ENCODE measurements at places on chromosomes 11 and 22. TPM values are rescaled to one million over a fixed set of nuclear protein-coding genes. Genes with fewer than 3 reads are reported as not detected.

The CABP7 gene
- not detected for total RNA-seq

The OR5P2 gene
- total RNA-seq: not detected

The DEUP1 gene
- not detected for total RNA-seq

The OR10G4 gene
- total RNA-seq: not detected

The THY1 gene
- 164 TPM for total RNA-seq

The TSSK2 gene
- not detected for total RNA-seq

The CEP164 gene
- 36.4 TPM for total RNA-seq

The RPS19BP1 gene
- total RNA-seq: 39.6 TPM

The SH3BP1 gene
- total RNA-seq: 4.6 TPM

The MOV10L1 gene
- 5.1 TPM for total RNA-seq

The ANO5 gene
- 0.16 TPM for total RNA-seq

The PANX3 gene
- total RNA-seq: not detected

The MYO7A gene
- total RNA-seq: 0.45 TPM

The NXPE1 gene
- not detected for total RNA-seq

The ARHGAP32 gene
- total RNA-seq: 20.1 TPM

Data from fibroblast of the aortic adventitia (primary cell).